LHCN-M2 (cell line): ENCODE measurements at places on chromosomes 11 and 22. TPM values are rescaled to one million over a fixed set of nuclear protein-coding genes. Genes with fewer than 3 reads are reported as not detected.

SYT8 gene
- total RNA-seq, result 0.13 and 0.17 TPM in 2 replicates

MYRF gene
- total RNA-seq, result 0.17 and 0.26 TPM in 2 replicates

HPS5 gene
- total RNA-seq, result 29.0 and 34.6 TPM in 2 replicates

CD248 gene
- total RNA-seq, result 0.06 TPM in 1 of 2 replicates, not detected in the other

C22orf42 gene
- total RNA-seq, result not detected in 2 replicates

IL18 gene
- total RNA-seq, result 0.23 and 1.2 TPM in 2 replicates

APOA1 gene
- not detected in 2 replicates for total RNA-seq
